ENCODE measurements at places on chromosomes 1 and 21.

GRCh38 chr1:232308616-232309015 is 321.3 kb downstream of the SIPA1L2 start:
- DNase-seq = no peak

DNA sequence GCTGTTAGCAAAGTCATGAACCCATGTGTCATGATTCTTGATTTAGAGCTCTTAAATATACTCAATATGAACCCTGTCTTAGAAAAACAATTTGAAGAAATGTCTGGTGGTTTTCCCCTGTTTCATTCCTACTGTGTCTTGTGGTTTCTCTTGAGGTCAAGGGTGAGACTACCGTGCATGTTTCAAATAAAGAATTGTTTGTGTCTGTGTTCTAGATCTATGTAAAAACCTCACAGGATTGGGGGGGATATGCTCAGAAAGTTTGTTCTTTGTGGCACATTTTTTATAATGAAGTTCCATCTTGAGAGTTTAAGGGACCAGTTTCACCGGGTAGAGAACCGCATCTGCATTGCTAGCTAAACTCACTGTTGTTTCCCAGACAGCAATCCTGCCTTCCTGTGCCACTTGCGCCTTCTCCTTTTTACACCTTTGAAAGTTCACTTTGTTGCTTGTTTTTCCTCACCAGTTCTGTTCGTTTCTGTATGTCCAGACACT is 30.9 kb upstream of the CACYBP start:
- peak; percentile 74 for DNase-seq

- DNase-seq = no peak
Measured at GRCh38 chr21:44722731-44723130, 11.4 kb upstream of the TSPEAR start.

DNA sequence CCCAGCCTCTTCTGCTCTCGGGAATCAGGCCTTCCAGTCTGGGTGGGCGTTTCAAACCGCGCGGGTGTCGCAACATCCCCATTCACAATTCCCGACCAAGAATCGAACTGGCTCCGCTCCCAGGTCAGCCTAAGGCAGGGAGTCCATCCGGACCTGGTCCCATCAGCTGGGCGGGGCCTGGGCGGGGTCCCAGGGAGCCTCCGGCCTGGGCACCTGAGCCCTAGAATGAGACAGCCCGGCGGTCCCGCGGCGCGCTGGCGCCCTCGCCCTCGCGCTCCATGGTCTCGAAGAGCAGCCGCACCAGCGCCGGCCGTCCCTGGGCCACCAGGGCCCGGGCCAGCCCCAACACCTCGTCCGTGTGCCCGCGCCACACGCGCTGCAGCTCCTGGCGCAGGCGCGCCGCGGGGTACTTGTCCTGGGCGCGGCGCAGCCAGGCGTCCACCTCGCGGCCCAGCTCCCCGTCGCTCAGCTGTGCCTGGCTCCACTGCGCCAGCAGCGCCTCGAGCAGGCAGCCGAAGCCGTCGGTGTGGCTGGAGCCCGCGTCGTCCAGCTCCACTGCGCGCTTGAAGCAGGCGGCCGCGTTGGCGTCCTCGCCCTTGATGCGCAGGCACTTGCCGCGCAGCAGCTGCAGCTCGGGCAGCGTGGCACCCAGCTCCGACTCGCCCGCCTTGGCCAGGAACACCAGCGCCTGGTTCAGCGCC is 16.9 kb upstream of the PARS2 start:
- no peak for DNase-seq

GRCh38 chr21:34029743-34030528 is 43.4 kb upstream of the MRPS6 start:
- DNase-seq = peak; percentile 77

GRCh38 chr1:171495444-171495843 is 10.1 kb downstream of the PRRC2C start:
- no peak for DNase-seq

DNA sequence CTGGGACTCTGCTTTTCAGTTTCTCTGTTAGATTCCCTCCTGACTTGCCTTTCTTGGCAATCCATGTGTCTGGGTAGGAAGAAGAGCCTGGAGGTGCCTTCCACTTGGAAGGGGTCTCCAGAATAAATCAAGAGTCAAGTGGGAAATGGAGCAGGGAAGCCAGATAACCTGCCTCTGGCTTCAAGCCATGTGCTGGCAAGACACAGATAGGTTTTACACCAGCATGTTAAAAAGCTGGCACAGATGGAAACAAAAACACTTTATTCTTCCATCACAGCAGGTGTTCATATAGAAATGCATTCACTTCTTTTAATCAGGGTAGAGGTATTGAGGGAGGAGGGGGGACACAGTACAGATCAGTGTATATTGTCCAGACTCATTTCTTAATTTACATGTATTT is 356.9 kb upstream of the RUNX1 start:
- DNase-seq = no peak

GRCh38 chr1:6889875-6890480 is 104.7 kb downstream of the CAMTA1 start:
- peak; percentile 58 for DNase-seq

DNA sequence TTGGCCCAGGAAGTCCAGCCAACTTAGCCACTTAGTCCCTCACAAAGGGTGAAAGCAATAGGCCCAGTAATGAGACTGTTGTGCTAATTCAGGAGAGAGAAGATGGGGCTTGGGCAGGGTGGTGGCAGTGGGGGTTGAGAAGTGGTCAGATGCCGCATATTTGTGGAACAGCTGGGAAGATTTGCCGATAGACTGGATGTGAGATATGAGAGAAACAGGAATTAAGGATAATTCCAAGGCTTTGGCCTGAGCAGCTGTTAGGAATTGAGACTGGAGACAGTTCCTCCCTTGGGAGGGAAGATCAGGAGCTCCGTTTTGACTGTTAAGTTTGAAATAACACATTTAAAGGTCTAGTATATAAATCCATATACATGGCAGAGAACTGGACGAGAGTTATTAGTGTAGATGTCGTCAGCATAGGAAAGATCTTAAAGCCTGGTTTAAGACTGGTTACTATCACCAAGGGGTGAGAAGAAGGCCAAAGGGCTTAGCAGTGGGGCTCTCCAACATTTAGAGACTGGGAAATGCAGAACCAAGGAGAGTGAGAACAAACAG is 323.7 kb upstream of the FAM78B start:
- no peak for DNase-seq

- no peak for DNase-seq
Measured at GRCh38 chr1:40478276-40478675, 1.2 kb downstream of the ZFP69 start.

DNA sequence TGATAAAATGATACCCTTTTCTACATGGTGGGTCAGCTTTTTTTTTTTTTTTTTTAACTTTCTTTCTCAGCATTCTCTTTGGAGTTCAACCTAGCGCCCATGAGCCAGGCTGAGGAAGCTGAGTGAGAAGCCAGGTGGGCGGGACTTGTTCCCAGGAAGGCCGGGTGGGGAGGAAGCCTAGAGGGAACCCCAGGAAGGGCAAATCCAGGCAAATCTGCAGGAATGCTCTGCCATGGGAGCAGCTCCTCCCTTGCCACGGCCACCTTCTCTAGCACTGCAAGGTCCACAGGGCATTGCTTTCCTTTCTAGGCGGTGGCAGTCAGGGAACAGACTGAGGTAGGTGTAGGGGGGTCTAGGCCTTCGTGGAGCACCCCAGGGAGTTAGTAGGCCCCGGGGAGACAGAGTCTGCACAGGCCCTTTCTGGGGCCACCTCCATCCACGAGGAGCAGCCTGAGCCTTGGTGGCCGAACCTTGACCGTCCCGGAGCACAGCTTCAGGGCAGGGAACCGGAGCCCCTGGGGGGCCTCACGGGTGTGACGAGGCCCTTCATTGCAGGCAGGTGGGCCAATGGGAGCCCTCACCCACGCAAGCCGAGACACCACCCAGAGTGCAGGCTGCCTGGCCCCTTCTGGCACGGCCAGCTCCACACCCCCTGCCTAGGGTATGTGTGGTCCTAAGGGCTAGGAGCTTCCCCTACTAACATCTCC is 18.2 kb upstream of the CCDC27 start:
- no peak for DNase-seq

GRCh38 chr1:151062741-151063371 is 2.7 kb downstream of the MLLT11 start:
- DNase-seq = peak; percentile 79

- peak; percentile 60 for DNase-seq
Measured at GRCh38 chr1:157369808-157370521, 182.3 kb downstream of the FCRL5 start.

- no peak for DNase-seq
Measured at GRCh38 chr1:239185245-239185619, 201.1 kb upstream of the CHRM3 start.

GRCh38 chr1:241848686-241849344 is 811 bp downstream of the EXO1 start:
- no peak for DNase-seq

- peak; percentile 39 for DNase-seq
Measured at GRCh38 chr1:84271441-84272151, 29.9 kb upstream of the SAMD13 start.

- no peak for DNase-seq
Measured at GRCh38 chr21:42163511-42163863, 55.5 kb upstream of the ABCG1 start.

DNA sequence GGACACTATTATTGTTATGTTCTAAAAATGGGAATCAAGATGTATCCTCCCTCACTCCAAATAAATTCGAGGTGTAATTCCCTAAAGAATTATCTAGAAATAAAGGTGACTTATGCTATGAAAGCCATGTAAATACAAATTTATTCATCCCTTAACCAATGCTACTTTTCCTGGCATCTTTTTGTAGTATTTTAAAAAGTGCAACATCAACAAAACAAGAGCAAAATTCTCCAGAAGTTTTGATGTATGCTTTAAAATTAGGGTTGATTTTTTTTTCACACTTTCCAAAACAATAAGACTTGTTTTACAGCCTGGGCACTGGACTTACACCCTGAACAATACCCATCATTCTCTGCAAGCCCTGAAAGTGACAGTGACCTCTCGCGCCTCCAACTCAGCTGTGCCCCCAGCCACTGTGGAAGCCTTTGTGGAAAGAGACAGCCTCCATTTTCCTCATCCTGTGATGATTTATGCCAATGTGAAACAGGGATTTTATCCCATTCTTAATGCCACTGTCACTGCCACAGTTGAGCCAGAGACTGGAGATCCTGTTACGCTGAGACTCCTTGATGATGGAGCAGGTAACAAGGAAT is 21.4 kb upstream of the CLCA1 start:
- no peak for DNase-seq

- DNase-seq = no peak
Measured at GRCh38 chr21:35989138-35989735, 71.1 kb downstream of the SETD4 start.

DNA sequence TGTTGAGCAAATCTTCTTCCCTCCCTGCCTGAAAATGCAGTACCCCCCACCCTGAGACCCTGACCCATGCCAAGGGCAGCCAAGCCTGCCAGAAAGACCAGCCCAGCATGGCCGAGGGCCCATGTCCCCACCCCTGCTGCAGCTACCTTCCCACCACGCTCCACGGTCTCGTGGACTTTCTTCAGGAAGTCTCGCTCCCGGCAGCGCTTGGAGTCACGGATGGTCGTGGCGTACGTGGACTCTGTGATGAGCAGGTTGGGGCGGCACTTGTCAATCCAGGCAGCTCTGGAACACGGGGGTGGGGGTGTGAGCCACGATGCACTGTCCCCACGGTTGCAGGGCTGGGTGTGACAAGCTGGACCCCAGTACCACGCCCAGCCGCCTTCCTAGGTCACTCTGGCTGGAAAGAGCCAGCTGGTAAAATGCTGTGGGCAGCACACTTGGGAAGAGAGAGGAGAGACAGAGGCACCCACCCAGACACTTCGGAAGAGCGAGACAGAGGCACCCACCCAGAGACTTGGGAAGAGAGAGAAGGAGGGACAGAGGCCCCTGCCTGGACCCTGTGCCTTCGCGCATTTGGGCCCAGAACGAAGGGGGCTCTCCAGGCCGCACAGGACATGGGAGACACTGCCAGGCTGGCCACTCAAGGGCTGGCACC is 6.4 kb downstream of the PUSL1 start:
- DNase-seq = no peak

DNA sequence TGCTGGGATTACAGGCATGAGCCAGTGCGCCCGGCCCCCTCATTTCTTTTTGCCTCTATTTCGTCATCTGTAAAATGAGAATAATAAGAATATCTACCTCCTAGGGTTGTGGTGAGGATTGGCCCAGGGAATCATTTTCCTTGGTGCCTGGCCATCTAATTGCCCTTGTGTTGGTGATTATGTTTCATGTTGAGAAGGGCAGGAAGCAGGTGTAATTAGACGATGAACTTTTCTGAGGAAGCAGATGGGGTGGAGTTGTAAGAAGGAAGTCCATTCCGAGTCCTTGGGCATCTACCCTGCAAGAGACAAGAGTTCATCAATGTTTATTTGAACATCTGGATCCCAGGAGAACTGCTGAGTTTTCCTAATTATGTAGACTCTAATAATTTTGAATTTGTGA is 38.7 kb upstream of the NEK2 start:
- no peak for DNase-seq

DNA sequence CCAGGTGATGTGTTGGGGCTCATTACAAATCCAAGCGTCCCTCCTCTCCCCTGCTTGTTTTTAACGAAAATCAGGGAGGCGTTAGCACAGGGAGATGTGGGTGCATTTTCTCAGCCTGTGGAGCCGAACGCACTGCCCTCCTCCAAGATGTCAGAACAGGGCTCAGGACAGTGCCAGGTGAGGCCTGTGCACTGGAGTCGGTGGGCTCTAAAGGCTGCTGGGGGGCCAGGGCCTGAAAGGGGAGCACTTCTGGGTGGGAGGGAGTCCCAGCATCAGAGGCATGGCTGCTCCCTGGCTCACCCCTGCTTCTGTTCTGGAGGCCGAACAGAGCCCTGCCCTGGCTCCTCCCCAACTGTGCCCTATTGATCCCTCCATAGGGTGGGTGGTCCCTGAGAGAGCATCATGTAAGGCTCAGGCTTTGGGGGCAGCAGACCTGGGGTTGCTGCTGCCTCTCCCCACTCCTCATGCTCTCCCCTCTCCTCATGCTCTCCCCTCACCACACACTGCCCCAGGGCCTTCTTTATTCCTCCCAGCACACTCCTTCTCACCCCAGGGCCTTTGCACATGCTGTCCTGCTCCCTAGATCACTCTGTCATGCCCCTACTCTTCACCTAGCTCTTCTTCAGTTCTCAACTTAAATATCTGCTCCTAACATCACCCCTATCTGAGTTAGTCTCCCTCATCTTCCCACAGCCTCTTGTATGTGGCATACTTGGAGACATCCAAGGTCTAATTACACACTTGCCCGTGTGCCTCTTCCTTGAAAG is 725.2 kb downstream of the PTPRU start:
- no peak for DNase-seq

DNA sequence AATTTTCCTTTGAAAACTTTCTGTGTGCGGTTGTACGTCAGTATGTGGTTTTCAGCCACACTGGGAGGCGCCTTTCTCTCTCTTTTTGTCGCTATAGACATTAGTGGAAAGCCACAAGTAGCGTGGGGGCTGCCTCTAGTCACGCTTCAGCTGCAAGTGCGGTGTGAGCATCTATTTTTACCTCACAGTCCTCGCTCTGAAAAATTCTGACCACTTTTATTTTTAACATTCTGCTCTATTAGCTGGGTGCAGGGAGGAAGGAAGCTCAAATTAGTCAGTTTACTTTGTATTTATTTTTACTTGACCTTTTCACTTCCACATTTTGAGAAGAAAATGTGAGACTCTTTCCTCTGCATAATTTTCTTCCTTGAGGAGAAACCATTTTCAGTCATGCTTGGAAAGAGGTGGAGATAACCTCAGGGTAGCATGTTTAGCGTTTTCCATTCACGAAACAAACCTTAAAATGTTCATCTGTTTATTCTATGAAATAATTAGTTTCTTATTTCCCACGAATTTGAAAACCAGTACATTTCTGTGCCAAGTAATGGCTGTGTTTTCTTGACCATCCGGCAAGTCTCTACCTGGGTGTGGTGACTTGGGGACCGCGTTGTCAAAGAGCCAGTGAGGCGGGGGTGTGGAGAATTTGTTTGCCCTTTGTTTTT is 35.6 kb downstream of the ADARB1 start:
- peak; percentile 35 for DNase-seq
